ENCODE measurements at places on chromosomes 1 and 21.
A peak's percentile ranks its signal among the peaks of the same experiment; 100 is the strongest.

DNA sequence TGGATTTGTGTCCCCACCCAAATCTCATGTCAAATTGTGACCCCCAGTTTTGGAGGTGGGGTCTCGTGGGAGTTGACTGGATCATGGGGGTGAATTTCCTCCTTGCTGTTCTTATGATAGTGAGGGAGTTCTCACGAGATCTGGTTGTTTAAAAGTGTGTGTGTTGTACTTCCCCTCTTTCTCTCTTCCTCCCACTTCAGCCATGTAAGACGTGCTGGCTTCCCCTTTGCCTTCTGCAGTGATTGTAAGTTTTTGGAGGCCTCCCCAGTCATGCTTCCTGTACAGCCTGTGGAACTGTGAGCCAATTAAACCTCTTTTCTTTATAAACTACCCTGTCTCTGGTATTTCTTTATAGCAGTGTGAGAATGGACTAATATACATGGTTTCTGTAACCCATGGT is 64.6 kb downstream of the RHOU start:
- no peak for DNase-seq

- no peak for DNase-seq
Measured at GRCh38 chr1:108142773-108143394, 57.3 kb downstream of the SLC25A24 start.

DNA sequence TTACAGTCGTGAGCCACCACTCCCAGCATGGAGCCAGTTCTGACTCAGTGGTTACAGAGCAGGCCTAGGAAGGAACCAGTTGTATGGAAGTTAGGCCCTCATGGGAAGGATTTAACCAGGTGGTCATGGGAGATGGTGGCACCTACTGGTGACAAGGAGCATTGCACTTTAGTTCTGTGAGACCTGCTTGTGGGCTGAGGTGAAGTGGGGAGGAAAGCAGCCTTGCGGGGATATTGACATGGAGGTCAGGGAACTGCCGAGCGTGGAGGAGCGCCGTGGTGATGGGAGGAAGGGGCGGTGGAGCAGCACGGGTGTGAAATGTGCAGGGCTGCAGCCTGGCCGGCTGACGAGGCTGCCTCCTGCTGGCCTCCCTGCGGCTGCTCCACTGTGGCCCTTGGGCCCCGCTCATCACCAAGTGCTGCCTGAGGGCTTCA is 100.4 kb downstream of the GALNT2 start:
- peak; percentile 88 for DNase-seq

- DNase-seq, result no peak
Measured at GRCh38 chr1:183051546-183051945, 28.3 kb downstream of the LAMC1 start.

- DNase-seq, result no peak
Measured at GRCh38 chr1:61435226-61435625, 289.7 kb downstream of the TM2D1 start.

GRCh38 chr21:20527731-20528460 is 470.3 kb upstream of the NCAM2 start:
- DNase-seq, result no peak

GRCh38 chr1:162670928-162671663 is 38.8 kb downstream of the DDR2 start:
- no peak for DNase-seq

DNA sequence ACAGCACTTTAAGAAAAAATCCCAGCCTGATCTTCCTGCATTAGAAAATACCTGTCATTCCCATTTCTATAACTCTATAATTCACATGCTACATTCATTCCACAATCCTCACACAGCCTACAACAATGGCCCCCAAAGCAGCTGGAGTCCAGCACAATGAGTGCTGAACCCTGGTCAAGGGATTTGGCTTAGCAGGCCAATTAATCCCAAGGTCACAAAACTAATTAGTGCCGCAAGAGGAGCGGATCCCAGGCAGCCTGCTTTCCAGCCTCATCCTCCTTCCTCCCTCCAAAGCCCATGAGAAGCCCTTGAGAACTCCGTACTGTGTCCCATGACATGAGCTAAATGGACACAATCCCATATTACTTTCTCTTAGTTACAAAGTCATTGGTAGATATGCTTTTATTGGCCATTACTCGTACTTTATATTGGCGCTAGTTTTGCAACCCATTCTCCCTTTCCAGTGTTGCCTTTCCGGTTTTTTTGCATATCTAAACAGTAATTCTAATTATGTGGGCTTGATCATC is 94.8 kb downstream of the DAB1 start:
- no peak for DNase-seq

DNA sequence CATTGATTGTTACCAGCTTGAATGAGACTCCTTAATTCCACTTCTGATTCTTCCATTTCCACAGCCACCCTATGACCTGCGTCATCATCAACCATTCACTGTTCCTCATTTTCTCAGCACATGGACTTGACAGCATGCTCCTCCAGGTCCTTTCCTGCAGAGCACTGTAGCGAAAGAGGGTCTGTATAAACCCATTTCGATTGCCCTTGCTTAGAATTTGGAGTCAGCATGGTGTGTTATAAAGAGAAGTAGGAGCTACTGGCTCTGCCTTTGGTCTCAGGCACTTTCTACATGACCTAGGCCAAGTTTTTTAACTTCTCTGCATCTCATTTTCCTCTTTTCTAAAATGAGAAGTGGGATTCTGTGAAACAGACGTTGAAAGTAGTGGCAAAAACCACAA is 133.8 kb downstream of the AK5 start:
- DNase-seq, result peak; percentile 44

- no peak for DNase-seq
Measured at GRCh38 chr1:109034382-109034781, 7.5 kb downstream of the WDR47 start.

- DNase-seq, result no peak
Measured at GRCh38 chr1:147630447-147630846, 39.9 kb downstream of the ACP6 start.

GRCh38 chr1:58200437-58200836 is 346.1 kb downstream of the OMA1 start:
- no peak for DNase-seq

- no peak for DNase-seq
Measured at GRCh38 chr1:211089536-211089935, 44.4 kb downstream of the KCNH1 start.

- no peak for DNase-seq
Measured at GRCh38 chr21:37532868-37533780, 166.6 kb downstream of the DYRK1A start.

DNA sequence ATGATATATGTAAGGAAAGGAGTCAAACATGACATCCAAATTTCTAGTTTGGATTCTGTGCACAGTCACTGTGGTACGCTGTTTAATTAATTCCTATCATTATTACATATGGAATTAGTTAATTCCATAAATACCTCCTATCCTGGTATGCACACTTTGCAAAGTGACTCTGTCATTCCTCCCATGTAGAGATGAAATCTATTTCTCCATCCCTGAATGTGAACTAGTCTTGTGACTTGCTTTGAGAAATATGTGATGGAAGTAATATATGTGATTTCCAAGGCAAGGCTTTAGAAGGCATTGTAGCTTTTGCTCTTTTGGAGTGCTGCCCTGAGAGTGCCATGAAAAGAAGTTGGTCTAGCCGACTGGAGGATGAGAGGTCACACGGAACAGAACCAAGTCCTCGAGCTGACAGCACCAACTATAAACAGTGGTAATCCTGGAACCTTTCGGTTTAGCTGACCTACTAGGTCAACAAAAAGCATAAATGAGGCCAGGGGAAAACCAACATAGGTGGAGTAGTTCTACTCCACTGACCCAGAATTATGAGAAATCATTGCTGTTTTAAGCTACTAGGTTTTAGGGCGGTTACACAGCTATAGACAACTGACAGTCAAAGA is 1.5 kb downstream of the SELENOF start:
- peak; percentile 13 for DNase-seq

- DNase-seq, result no peak
Measured at GRCh38 chr21:41744028-41744930, 22.6 kb downstream of the RIPK4 start.

DNA sequence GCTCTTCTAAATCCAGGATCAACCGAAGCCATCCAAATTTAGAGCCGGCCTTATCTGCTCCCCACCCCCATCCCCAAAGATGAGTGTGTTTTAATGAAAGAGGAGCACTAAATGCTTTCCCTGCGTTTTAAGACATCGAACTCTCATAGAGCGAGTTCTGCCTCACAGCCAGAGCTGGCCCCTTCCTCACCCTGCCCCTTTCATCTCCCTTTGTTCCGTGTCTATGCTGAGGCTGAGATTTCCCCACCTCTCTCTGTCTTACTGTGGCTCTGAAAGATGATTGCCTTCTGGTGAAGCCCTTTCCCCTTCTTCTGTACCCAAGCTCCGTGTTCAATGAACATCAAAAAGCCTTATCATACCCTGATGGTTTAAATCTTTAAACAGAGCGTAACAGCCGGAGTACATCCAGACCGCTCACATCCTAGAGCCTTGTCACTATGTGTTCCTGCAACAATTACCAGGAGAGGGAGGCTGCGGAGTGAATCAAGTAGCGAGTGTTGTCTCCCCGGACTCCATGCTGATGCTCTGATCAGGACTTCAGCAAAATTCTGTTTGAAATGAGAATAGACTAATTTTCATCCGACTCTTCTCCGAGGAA is 110.1 kb downstream of the ZNF326 start:
- DNase-seq, result no peak

GRCh38 chr21:44969066-44969670 is 29.3 kb downstream of the SLX9 start:
- no peak for DNase-seq

- no peak for DNase-seq
Measured at GRCh38 chr1:205580140-205580922, 51.5 kb downstream of the ELK4 start.

- DNase-seq, result no peak
Measured at GRCh38 chr1:11302366-11302765, 29.4 kb downstream of the UBIAD1 start.

DNA sequence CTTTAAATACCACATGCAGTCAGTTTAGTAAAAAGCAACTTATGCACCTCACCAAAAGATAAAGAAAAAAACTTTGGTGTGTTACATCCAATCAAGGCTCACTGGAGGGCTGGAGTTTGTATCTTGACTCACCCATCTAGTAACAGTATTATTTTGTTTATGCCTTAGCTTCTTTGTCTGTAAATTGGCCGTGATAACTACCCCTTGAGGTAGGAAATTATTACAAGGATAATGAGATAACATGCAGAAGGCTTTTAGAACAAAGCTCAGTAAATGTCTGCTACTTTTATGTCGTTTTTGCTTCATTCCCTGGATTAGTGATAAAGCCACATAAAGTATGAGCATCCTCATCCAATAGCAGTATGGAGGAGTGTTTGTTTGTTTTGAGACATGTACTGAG is 94.8 kb downstream of the ATP5PO start:
- no peak for DNase-seq

- DNase-seq, result no peak
Measured at GRCh38 chr1:35764283-35764682, 5.5 kb downstream of the CLSPN start.

DNA sequence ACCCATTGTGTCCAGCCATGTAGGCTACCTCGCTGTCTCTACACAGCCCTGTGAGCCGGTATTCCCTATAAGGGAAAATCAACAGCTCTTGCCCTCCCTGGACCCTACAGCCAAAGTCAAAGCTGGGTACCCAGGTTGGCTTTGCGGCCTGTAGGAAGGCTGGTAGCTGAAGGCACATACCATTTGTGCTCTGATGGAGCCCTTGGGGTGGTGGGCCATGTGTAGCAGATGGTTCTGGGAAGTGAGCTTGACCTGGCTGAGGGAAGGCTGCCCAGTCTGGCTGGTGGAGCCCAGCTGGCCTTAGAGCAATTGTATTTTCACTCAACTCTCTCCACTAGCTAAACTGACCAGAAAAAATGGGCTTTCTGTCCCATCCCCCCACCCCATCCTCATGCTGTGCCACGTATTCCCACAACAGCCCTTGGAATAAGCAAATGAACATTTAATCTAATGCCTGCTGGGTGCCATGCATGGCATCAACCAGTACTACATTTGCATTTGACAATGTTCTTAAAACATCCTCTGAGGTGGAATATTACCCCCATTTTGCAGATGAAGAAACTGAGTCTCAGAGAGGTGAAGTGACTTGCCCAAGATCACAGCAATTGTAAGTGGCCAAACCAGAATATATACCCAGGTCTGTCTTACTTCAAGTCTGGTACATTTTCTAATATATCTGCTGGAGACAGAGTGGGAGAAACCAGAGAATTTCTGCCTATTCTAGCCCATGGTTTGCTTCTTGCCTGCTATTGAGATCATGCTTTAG is 56.8 kb downstream of the NDUFS5 start:
- DNase-seq, result no peak

DNA sequence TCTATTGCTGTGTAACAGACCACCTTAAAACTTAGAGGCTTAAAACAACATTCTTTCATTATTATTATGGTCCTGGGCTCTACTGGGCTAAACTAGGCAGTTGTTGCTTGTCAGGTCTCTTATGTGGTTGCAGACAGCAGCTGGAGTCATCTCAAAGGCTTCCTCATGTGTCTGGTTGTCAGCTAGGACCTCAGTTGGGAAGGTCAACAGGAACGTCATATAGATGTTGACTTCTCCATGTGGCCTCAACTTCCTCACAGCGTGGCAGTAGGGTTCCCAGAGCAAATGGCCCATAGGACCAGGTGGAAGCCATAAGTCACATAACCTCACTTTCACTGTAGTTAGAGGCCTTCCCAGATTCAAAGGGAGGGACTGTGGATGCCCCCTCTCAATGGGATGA is 15.4 kb upstream of the MEF2D start:
- DNase-seq, result no peak

GRCh38 chr1:169511316-169512005 is 25.7 kb upstream of the SLC19A2 start:
- DNase-seq, result no peak

DNA sequence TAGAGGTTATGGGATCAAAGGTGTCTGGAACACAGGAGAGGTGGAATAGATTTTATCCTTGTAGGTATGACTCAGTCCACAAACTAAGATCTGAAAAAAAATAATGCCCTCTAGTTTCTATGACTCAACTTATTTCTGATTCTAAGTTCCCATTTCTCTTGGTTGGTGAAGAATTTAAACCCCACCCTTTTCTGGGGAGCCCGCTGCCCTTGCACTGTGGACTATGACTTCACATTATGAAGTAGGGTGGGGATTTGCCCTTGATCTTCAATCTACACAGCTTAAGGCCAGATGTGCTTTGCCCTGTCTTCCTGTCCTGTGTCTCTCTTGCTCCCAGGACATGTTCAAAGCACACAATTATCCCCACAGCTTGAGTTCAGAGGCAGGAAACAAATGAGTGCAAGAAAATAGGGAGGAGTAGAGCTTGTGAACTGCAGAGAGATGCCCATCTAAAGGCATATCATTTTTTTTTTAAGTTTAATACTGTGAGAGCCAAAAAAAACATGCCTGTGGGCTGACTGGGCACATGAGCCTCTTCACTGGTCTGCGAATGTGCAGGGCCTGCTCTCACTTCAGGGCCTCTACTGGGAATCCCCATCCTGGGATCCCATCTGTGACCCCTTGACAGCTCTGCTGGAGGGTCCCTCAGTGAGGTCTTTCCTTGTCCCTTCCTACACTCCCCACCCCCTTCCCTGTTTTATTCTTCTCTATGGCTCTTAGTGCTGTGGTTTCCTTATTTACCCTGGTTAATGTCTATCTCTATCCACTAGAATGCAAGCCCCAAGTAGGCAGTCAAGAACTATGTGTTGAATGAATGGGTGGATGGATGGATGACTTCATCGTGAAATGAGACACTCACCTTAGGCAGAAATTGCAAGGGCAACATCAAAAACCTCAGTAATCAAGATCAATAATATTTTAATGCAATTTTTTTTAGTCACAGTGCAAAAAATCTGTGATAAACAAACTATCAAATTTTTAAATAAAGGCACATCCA is 61.5 kb downstream of the CD58 start:
- DNase-seq, result peak; percentile 87
